ENCODE measurements at places on chromosomes 7 and 10.

DNA sequence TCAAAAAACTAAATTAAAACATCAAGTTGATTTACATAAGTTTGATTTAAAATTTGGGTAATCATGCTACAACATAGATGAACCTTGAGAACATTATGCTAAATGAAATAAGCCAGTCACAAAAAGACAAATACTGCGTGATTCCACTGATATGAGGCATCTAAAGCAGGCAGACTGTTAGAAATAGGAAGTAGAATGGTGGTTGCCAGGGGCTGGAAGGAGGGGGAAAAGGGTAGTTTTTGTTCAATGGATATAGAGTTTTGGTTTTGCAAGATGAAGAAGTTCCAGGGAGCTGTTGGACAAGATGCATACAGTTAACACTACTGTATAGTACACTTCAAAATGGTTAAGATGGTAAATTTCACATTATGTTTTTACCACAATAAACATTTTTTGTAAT lies 45.0 kb upstream of the IFRD1 start:
- DNase-seq = no peak

- DNase-seq = no peak
Measured at GRCh38 chr10:18906636-18907035, 142.0 kb upstream of the MALRD1 start.

- DNase-seq = no peak
Measured at GRCh38 chr10:89001729-89002072, 11.1 kb downstream of the FAS start.

DNA sequence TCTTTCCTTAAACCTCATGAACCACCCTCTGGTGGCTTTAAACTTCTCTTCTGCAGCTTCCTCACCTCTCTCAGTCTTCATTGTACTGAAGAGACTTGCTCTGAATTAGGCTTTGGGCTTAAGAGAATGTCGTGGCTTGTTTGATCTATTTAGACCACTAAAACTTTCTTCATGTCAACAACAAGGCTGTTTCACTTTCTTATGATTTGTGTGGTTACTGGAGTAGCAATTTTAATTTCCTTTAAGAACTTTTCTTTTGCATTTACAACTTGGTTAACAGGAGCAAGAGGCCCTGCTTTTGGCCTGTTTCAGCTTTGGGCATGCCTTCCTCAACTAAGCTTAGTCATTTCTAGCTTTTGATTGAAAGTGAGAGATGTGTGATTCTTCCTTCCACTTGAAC lies 38.1 kb upstream of the CDHR3 start:
- DNase-seq = no peak

- no peak for DNase-seq
Measured at GRCh38 chr10:42519761-42520460, 118.5 kb downstream of the ZNF33B start.

DNA sequence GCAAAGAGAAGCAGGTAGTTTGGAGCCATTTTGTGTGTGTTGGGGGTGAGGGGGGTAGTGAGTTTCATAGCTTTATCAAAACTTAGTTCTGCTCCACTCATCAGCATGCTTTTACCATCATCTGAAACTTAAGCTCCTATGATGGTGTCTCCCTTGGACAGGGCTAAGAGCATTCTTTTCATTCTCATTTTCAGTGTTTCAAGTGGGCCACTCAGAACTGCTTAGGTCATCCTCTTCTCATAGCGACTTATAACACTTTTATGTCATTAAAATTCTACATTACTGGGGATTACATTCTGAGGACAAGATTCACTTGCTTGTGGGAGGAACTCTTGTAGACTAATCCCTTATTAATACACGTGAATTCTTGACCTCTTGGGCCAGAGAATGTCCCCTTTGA lies 649.4 kb downstream of the SUGCT start:
- no peak for DNase-seq

GRCh38 chr10:132626761-132627665 lies 89.4 kb downstream of the INPP5A start:
- DNase-seq = no peak

DNA sequence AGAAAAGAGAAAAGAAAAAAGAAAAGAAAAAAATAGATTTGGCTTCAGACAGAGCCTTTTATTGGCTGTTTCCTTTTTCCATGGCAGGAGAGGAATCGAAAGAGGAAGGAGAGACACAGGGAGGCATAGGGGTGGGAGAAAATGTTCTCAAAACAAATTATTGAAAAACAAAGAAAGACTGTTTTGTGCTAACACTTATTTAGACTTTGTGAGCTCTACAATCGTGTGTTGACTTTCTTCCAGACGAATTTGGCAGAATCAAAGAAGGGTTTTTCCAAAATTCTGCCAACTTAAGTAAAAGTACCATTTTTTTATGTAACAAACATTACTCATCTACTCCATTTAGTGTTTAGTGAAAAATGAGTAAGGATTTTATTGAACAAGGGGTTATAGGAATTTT lies 982.2 kb downstream of the REEP3 start:
- no peak for DNase-seq

DNA sequence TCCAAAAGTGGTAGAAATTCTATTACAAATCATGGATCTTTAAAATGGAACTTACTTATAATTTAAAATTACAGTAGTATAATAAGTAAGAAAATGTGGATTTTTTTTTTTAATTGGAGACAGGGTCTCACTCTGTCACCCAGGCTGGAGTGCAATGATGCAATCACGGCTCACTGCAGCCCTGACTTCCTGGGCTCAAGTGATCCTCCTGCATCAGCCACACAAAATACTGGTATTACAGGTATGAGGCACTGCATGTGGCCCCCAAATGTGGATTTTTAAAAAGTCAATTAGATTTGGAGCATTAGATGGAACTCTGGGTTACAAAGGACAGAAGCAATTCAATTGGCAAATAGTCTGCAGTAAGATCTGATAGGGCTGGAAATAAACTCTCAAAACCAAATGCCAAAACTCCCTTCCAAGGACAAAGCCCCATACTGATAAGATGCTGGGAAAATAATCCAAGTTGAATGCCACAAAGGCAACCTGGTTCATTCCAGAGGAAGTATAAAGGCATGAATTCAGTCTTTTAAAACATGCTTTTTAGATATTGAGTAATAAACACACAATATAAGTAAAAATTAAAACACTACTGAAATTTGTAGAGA lies 294.2 kb downstream of the ZNF248 start:
- no peak for DNase-seq

DNA sequence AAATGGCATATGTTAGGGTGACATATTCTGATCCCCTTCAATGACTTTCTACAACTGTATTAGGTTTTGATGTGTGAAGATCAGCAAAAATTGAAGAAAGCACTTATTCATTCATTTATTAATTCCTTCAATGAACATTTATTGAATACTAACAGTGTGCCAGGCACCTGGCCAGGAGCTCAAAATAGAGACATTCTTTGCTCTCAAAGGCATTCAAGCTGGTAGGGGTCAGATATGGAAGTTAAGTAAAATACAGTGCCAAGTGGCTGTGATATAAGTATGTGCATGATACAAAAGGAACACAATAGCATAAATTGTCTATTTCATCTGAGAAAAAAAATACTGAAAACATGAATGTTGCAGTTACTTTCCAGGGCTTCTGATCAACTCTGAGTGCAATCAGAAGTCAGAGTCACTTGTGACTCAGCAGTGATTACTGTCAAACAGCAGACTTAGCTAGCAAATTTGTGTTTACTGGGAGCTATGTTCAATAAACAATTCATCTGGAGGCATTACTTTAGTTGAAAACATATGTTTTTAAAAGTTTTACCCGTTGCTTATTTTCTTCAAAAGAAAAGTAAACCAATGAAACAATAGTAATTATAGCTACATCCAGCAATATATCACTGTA lies 60.4 kb upstream of the CACNB2 start:
- no peak for DNase-seq

- no peak for DNase-seq
Measured at GRCh38 chr7:36395171-36395894, 5.7 kb downstream of the ANLN start.

DNA sequence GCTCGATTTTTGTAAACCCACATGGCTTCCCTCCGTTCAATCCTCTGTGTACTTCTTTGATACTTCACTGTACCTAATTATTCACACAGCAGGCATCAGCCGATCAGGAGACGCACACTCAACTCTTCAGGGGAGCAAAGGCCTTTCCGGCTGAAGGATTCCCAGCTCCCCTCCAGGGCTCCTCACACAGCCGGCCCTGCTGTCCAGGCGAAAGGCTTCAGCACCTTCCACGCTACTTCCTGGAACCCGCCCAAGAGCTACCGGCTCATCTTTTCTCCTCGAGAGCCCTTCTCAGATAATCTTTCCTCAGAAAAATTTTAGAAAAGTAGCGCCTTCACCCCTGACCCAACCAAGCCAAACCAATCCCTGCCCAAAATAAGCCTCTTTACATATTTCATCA lies 270.4 kb downstream of the ZMYND11 start:
- DNase-seq = no peak

- no peak for DNase-seq
Measured at GRCh38 chr7:27185854-27186667, 1.0 kb upstream of the HOXA11 start.

GRCh38 chr7:24143547-24143946 lies 140.4 kb upstream of the NPY start:
- DNase-seq = no peak

DNA sequence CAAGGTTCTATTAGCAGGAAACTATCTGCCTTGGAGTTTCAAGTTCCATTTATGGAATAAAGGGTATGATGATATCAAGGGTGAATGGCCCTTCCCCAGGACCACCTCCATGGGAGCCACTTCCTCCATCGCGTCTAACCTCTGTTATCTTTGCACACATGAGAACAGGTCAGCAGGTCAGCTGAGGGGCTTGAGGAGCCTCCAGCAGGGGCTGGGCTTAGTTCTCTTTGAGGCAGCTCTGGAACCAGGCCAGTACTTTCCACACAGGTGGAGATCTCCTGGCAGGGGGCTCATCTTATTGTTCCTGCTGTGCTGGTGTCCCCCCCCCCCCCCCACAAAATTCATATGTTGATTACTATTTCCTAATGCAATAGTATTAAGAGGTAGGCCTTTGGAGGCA lies 472.2 kb upstream of the ZMIZ1 start:
- no peak for DNase-seq

DNA sequence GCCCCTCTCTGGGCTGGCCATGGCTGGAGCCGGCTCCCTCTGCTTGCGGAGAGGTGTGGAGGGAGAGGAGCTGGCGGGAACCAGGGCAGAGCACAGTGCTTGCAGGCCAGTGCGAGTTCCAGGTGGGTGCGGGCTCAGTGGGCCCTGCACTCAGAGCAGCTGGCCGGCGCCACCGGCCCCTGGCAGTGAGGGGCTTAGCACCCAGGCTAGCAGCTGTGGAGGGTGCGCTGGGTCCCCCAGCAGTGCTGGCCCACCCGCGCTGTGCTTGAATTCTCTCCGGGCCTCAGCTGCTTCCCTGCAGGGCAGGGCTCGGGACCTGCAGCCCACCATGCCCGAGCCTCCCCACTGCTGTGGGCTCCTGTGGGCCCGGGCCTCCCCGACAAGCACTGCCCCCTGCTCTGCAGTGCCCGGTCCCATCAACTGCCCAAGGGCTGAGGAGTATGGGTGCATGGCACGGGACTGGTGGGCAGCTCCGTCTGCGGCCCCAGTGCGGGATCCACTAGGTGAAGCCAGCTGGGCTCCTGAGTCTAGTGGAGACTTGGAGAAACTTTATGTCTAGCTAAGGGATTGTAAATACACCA lies 61.2 kb upstream of the AGR3 start:
- no peak for DNase-seq

GRCh38 chr7:35734001-35734483 lies 39.1 kb upstream of the HERPUD2 start:
- no peak for DNase-seq

- no peak for DNase-seq
Measured at GRCh38 chr7:19410106-19410505, 264.9 kb upstream of the FERD3L start.

GRCh38 chr7:15723841-15724240 lies 37.4 kb upstream of the MEOX2 start:
- DNase-seq = no peak

DNA sequence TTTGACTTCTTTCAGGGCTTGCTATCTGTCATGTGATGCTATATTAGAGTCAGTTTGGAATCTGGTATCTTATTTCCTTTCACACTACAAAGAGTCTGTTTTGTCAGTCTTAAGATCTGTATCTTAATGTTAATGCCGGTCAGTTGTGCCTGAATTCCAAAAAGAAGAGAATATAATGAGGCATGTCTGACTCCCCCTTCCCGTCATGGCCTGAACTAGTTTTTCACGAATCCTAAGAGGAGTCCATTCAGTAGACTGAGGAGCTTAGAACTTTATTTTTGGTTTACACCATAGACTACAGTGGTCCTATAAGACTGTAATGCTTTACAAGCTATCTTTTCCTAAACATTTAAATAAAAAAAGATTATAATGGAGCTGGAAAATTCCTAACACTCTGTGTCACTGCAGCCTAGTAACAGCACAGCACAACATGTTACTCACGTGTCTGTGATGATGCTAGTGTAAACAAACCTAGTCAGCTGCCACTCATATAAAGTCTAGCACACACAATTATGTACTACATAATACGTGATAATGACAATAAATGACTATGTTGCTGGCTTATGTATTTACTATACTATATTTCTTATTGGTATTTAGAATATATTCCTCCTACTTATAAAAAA lies 50.6 kb downstream of the VPS41 start:
- DNase-seq = peak; percentile 38

- peak; percentile 66 for DNase-seq
Measured at GRCh38 chr7:17706734-17707133, 233.6 kb downstream of the SNX13 start.

DNA sequence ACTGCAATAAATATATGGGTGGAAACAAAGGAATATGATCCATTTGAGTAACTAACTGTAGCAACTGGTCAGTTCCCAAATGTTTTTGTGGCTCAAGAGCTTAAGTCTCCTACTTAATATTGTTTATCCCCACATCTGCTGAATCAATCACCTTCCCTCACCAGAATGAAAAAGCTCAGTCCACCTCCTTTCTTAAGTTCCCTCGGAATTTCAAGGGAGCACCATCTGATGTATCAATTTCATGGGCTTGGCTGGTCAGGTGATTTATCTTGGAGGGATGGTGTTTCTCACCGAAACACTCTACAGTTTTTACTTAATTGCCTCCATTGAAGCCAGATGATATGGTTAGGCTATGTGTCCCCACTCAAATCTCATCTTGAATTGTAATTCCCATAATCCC lies 176.6 kb downstream of the SEMA3E start:
- no peak for DNase-seq

DNA sequence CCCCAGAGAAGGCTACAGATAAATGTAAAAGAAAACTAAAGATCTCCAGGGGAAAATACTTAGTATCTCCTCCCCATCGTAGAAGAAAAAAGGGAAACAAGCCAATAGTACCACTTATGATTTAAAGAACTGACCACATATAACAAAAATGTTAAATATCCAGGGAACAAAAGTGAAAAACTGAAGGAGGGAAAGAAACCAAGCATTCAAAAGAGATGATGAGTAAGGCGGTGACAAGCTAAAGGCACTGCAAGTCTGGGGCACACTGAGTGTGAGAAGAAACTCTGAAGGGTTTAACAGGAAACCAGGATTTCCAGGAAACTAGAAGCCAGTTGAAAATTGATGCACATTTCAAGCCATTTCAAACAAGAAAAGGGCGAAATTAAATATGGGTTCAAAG lies 226.3 kb downstream of the AHR start:
- no peak for DNase-seq

GRCh38 chr10:31133792-31134310 lies 102.2 kb upstream of the ZNF438 start:
- peak; percentile 56 for DNase-seq

- DNase-seq = no peak
Measured at GRCh38 chr10:11378835-11379234, 232.6 kb downstream of the USP6NL start.

All from NCI-H510A treated with DMSO at 0.1 percent for 48 hours (cell line).